ENCODE measurements at places on chromosomes 16 and 17.

- DNase-seq = no peak
Observed at GRCh38 chr17:72794152-72794551, 298.3 kb downstream of the SLC39A11 start.

DNA sequence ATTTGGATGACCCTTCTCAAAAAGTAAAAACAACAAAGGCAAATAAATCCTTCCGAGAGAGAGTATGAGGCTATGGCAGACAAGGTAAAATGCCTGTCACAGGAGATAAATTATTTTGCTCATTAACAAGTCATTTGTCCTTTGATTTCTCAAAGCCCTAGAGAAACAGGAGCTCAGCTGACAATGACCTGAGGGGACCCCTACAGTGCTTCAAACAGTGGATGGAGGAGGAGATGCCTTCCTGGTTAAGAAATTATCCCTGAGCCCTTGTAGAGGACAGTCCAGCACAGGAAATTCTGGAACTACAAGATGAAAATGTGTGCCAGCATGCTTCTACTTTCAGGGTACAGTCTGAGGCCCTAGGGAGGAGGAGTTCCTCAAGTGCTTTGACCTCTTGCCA is 24.0 kb upstream of the RHBDL3 start:
- no peak for DNase-seq

GRCh38 chr16:66502020-66502913 is 47.7 kb downstream of the TK2 start:
- no peak for DNase-seq

DNA sequence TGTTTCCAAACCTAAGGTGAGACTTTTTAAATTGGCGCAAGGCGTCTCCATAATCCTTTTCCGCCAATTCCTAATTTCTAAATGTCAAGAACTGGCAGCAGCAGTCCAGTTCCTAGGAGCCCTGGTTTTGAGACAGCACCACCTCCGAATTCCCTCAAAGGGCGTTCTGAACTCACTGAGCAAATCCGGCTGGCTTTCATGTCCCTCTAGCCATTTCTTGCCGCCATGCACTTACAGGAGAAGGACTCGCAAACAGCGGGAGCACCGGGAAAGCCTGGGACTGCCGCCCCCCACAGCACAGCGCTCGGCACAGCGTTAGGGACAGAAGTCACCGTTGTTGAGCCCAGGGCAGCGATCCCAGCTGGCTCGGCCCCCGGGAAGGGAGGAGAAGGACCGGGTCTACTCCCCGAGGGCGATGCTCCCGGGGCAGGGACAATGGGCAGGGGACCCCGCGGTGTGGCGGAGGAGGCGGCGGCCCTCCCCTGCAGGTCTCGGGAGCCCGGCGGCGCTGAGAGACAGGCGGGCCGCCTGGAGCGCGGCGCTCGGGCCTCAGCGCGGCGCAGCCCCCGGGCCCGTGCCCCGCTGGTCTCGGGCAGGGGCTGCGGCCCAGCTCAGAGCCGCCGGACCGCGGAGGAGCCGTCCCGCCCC is 545 bp downstream of the ARHGAP17 start:
- peak; percentile 51 for DNase-seq

DNA sequence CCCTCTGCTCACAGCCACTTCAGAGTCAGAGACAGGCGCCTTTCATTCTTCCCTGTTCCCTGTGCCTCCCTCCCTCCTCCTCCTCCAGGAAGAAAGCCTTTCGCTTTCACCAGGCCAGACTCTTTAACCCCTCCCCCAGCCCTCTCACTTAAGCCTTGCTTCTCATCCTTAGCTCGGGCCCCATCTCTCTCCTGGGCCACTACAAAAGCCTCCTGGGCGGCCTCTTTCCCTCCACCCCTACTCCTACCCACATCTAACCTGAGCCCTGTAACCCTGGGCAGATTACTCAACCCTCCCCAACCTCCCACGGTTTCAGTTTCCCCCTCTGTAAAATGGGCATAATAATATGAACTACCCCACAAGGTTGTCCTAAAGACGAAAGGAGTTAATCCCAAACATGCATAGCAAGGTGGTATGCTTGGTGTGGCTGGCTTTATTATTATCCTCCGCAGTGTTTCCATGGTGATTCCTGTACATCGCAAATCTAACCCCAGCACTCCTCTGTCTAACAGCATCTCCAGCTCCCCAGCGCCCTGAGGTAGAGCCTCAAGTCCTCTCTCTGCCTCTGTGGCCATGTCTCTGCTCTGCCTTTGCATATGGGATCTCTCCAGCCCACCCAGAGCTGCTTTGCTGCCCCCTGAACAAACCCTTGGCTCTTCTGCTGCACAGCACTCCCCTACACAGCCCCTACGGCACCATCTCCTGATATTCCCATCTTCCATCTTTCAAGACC is 17.7 kb downstream of the PIMREG start:
- DNase-seq = no peak

DNA sequence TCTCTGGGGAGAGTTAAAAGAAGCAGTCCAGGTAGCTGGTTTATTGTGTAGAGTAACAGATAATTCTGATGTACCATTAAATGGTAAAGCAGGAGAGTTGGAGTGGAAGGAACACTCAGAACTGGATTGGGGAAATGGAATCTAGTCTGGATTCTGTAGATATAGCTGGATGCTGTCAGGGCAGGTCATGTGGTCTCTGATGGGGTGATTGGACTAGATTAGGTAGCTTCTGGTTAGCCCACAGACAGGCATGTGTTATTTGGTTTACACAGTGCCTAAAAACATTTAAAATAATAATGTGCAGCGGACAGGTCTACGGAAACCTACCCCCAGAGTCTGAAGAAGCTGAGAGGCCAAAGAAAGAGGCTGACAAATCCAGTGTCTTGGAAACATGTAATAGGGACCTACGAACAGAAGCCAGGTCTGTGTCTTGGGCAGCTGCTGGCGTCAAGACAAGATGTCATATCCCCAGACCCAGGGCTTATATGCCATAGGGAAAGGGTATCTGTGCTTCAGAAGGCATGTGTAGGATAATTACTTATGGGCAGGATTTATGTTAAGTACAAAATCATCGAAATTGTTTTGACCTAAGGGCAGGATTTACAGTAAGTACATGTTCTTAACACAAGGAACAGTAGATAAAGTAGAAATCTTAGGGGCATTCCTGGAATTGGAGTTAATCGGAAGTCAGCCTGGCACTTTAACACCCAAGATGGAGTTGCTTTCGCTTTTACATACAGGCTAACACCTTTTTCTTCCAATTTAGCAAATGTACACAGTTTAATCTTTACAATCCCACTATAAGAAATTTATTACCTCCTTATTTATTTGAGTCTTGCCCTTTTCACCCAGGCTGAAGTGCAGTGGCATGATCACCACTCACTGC is 12.4 kb downstream of the LUC7L3 start:
- peak; percentile 68 for DNase-seq

GRCh38 chr17:52145476-52145875 is 13.0 kb downstream of the CA10 start:
- DNase-seq = no peak

DNA sequence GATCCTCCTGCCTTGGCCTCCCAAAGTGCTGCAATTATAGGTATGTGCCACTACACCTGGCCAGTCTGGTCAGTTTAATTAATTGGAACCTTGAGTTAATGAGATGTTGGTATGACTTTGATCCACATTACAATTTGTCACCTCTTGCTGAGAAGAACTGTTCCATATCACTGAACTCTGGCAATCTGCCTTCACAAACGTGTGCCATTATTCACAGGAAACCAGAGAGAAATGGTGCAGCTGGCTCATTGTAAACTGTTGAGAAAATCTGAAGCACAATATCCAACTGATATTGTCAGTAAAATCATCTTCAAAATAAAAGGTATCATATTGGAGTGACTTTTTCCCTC is 39.3 kb upstream of the YPEL2 start:
- DNase-seq = no peak

GRCh38 chr16:3825103-3825502 is 55.4 kb downstream of the CREBBP start:
- peak; percentile 35 for DNase-seq

DNA sequence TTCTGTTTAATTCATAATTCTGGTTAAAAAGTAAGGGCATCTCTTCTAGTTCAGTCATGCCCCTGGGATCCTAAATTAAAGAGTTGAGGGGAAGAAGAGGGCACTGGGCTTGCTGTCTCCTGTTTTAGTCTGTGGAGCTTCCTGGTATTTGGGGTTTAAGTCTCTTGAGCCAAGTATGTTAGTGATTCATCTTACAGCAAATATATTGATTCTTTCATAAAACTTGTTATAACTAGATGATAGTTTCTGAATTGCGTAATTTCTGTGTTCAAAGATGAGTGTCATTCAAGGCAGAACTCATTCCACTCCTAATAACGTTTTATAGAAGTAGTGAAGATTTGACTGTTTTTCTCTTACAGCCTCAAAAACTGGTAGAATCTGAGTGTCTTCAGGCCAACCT is 1.7 kb downstream of the TXNDC17 start:
- DNase-seq = no peak

- DNase-seq = peak; percentile 61
Observed at GRCh38 chr17:80146121-80147034, 550 bp downstream of the EIF4A3 start.

DNA sequence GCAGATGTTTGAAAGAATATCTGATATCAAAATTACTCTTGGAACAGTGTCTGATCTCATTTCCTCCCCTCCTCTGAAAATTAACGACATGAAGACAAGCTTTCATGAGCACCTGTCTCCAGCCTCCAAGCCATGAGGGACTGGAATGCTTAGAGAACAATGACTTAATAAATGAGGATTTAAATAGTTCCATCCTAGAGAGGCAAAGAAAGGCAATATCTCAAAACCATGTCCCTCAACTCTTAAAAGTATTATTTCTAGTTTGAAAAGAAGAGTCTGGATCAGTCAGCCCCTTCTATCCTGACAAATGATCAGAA is 137.5 kb downstream of the ANKFN1 start:
- DNase-seq = no peak

DNA sequence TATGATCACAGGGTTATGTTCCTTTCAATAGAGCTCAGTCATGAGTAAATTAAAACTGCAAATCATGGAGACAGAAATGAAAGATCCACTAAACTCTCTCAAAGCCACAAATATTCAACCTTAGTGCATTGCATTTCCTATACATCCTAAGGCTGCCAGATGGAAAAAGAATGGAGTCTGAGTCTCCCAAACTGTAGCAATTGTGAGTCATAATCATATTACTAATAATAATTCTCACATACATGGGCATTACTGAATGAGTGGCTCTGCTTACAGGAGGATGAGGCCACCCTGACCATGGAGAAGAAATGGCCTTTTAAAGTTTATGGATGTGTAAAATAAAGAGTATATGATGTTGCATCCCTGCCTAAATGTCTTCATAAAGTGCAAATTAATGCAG is 3.2 kb downstream of the CA10 start:
- DNase-seq = no peak

- no peak for DNase-seq
Observed at GRCh38 chr17:7380321-7380720, 568 bp upstream of the TNK1 start.

- DNase-seq = no peak
Observed at GRCh38 chr16:80317116-80317515, 223.7 kb upstream of the DYNLRB2 start.

DNA sequence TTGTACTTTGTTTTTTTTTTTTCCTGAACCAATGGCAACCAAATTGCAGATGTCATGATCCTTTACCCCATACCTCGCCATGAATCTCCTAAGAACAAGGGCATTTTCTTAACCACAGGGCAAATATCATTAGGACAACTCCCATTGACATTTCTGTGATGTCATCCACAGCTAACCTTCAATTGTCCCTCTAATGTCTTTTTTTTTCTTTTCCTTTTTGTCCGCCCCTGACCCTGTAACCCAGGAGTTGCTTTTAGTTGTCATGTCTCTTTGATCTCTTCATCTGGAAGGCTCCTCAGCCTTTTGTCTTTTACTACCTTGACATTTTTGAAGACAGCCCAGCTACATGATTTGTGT is 410 bp upstream of the NAGPA start:
- DNase-seq = no peak

DNA sequence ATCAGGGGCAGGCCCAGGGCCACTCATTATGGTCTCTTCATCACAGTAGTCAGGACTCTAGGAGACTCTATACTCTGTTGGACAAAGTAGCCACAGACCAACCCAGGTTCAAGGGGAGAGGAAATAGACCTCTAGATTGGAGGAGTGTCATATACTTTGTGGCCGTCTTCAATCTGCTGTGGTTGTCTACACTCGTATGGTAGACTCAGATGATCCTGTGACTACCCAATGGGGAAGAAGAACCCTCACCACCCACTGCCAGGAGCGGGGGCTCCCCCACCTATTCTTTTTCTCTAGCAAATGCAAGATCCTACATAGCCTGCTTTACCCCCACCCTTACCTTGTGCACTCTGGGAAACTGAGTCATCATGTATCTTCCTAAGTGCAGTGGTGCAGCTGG is 80.5 kb downstream of the KSR1 start:
- peak; percentile 27 for DNase-seq

GRCh38 chr16:4830408-4830807 is 16.7 kb downstream of the GLYR1 start:
- no peak for DNase-seq

- peak; percentile 81 for DNase-seq
Observed at GRCh38 chr17:58487589-58488427, at the start of gene HSF5. Gene HSF5 (minus strand): TSS chr17:58488408. CDS start chr17:58488274, 134 bp downstream.

DNA sequence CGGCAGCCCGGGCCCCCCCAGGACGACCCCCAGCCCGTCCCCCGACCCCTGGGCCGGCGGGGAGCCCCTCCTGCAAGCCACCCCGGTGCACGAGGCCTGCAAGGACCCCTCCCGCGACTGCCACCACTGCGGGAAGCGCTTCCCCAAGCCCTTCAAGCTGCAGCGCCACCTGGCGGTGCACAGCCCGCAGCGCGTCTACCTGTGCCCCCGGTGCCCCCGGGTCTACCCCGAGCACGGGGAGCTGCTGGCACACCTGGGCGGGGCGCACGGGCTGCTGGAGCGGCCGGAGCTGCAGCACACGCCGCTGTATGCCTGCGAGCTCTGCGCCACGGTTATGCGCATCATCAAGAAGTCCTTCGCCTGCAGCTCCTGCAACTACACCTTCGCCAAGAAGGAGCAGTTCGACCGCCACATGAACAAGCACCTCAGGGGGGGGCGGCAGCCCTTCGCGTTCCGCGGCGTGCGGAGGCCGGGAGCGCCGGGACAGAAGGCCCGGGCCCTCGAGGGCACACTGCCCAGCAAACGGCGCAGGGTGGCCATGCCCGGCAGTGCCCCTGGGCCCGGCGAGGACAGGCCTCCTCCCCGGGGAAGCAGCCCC is 15.6 kb upstream of the ZFPM1 start:
- DNase-seq = peak; percentile 70

- DNase-seq = no peak
Observed at GRCh38 chr17:35740216-35740615, 8.8 kb downstream of the RASL10B start.

DNA sequence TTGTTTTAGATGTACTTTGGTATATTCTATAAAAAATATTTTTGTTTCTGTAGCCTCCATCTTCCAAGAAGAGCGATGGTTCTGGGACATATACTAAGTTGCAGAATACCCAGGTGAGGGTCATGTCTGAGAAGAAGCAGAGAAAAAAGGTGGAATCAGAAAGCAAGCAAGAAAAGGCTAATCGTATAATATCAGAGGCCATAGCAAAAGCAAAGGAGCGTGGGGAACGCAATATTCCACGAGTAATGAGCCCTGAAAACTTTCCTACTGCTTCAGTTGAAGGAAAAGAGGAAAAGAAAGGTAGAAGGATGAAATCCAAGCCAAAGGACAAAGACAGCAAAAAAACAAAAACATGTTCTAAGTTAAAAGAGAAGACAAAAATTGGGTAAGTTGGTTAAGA is 154.6 kb downstream of the CHD9 start:
- DNase-seq = peak; percentile 48
